ENCODE measurements at places on chromosomes 12 and 14.

DNA sequence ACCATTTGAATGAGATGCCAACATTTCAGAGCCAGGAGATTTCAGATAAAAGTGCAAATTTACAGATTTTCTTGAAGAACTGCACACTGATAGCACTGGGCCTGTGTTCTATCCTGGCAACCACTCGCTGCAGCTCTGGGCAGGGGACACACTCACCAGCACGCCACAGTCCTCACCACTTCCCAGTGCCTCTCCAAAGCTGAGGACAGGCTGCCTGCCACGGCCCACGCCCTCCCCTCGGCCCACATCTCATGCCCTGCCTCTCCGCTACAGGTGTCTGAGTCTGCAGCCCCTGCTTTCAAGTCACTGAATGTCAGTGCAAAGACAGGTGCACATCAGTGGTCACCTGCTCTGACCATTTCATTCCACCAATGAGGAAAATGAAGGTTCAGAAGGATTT lies 12.7 kb downstream of the CAMKK2 start:
- no peak for DNase-seq

- no peak for DNase-seq
These were observed 65.7 kb downstream of the PRKD1 start for GRCh38 chr14:29861996-29862395.

DNA sequence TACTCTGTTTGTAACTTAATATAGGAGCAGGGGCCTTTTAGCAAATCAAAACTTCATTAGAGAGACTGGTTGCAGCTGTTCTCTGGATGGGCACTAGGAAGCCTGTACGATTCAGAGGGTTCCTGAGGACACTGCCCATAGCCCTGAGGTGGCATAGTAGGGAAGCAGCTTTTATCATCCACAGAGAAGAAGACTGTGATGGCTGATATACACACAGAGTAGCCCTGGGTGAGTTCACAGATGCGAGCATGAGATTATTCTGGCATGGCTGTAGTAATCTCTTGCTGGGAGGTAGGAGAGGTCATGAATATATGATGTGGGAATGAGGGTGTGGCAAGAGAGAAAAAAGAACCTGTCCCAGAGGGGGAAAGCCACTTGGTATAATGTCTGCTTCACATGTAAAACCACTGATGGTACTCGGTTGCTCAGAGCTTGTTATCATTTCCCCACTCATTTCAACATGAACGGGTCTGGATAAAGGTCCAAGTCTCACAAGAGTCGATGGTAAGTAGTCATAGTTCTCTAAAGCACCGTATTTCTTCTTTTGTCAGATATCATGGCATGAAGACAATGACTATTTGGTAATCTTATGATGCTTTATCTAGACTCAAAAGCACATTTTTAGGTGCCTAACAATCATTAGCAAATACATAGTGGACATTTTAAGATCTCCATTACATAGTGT lies 52.0 kb downstream of the PEBP1 start:
- DNase-seq: no peak

- no peak for DNase-seq
These were observed 242.7 kb downstream of the VRK1 start for GRCh38 chr14:97039717-97040363.

- DNase-seq: peak; percentile 70
These were observed 11.2 kb downstream of the RHOF start for GRCh38 chr12:121781998-121782979.

GRCh38 chr14:95240859-95241813 lies 78.6 kb downstream of the CLMN start:
- no peak for DNase-seq

Data from activated CD4-positive, alpha-beta T cell treated with anti-CD3 and anti-CD28 coated beads, Interleukin-2, Interleukin-4, amounts not matched to agents 100 ng/mL and 50 ng/mL, durations not matched to agents 16 hours and 8 hours (primary cell).